ENCODE measurements at places on chromosomes 1 and 21. TPM values are rescaled to one million over a fixed set of nuclear protein-coding genes. Genes with fewer than 3 reads are reported as not detected.

TBX19 gene
- total RNA-seq = 1.5 TPM

DNA sequence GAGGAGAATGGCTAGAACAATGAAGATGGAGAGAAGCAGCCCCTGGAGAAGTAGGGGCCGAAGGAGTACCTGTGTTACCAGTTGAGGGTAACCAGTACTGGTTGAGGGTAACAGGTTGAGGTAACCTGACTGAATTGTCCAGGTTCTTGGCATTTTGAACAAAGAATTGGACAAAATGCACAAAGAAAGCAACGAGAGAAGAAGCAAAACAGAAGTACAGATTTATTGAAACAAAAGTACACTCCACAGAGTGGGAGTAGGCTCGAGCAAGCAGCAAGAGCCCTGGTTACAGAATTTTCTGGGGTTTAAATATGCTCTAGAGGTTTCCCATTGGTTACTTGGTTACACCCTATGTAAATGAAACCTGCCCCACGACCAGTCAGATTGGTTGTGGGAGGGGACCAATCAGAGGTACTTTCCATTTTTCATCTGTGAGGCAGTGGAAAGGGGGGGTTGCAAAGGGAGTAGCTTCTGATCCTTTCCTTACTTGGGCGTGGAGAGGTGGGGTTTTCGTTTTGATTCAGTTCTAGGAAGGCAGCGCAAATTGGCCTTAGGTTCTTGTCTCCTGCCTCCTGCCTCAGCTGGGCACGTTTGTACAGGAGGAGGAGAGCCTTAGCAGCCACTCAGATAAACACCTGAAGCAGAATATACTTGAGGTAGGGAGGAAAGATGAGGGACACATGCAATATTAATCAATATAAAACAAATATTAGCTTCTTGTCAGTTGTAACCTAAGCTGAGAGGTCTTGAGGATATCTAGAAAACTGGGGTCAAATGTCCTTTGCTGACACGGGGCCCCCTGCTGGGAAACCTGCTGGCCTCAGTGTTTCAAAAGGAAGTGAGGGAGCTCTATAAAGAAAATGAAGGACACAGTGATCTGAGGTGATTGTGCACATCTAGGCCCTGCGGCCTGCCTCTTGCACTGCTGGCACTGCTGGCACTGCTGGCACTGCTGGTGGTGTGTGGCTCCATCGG lies 14.3 kb upstream of the LSM10 start:
- DNase-seq = no peak

SPRR5 gene
- 1.3 TPM for total RNA-seq

DNA sequence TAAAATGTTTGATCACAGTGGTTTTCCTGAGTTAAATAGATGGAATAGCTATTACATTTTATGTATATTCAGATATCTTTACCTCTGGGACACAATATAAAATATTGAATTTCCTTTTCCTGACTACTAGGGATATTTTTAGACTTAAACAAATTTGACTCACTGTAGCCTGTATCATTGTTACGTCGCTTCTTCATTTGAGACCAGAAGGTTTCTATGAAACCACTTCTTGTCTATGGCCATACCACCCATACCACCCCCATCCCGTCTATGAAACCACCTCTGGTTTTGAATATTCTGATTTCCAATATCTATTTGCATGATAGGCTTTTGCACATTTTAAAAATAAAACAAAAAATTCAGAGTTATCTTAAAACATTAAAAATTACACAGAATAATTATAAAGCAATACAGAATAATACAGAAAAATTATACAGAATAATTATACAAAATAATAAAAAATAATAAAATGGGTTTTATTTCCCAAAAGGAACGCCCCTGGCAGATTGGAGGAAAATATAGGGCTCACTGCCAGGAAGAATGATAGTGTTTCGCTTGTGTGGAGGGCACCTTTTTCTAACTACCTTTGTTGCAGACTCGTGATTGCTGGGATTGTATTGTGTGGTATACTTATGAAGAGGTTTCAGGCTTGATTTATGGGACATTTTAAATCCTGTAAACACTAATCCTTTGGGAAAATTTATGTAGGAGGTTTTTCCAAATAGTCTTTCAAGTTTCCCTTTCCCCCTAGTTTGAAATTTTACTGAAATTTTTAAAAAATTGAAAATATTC lies 4.7 kb downstream of the SPEN start:
- no peak for DNase-seq

UMODL1 gene
- total RNA-seq = not detected

DNA sequence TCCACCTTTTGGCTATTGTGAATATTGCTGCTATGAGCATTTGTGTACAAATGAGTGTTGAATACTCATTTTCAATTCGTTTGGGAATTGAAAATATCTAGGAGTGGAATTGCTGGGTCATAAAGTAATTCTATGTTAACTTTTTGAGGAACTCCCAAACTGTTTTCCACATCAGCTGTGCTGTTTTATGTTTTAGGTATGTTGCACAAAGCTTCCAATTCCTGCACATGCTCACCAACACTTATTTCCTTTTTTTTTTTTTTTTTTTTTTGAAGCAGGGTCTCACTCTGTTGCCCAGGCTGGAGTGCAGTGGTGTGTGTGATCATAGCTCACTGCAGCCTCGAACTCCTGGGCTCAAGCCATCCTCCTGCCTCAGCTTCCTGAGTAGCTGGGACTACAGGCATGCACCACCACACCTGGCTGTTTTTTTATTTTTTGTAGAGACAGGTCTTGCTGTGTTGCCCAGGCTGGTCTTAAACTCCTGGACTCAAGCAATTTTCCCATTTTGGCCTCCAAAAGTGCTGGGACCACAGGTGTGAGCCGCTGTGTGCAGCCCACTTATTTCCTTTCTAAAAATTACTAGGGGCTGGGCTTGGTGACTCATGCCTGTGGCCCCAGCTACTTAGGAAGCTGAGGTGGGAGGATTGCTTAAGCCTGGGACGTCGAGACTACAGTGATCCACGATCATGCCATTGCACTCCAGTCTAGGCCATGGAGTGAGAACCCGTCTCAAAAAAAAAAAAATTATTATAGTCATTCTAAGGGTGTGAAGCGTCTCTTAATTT lies 33.4 kb downstream of the TMCC2 start:
- DNase-seq = no peak

All from esophagus squamous epithelium (tissue), 5 donors.